Activated CD8-positive, alpha-beta memory T cell treated with anti-CD3 and anti-CD28 coated beads, Interleukin-2, amount 50 U/mL, for 4 hours (primary cell): ENCODE measurements at places on chromosomes 1 and 21.

DNA sequence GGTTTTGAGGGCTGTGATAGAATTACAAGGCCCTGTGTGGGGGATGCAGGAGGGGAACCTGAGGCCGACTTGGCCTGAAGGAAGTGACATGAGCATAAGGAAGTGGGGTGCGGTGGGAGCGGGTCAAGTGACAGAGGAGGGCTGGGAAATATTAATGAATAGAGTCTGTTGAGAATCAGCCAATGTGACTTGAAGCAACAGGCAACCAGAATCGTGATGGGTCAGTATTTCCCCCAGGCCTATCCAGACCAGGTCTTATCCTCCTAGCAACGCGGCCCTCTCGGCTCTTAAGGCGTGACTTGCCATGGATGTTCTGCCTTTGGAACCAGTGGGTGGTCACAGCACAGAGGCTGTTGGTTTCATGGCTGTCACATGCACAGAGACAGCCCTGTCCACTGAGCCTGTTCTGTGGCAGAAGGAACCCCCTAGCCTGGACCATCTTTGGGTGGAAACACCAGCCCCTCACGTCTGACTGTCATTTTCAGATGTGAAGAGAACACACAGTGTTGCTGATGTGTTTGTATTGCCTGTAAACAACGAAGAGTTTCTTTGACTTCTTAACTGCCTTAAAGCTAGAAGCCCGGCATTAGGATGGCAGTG is 468.8 kb downstream of the CAMTA1 start:
- no peak for DNase-seq

- DNase-seq, result no peak
These were observed 570.2 kb downstream of the DPYD start for GRCh38 chr1:97350662-97351061.

DNA sequence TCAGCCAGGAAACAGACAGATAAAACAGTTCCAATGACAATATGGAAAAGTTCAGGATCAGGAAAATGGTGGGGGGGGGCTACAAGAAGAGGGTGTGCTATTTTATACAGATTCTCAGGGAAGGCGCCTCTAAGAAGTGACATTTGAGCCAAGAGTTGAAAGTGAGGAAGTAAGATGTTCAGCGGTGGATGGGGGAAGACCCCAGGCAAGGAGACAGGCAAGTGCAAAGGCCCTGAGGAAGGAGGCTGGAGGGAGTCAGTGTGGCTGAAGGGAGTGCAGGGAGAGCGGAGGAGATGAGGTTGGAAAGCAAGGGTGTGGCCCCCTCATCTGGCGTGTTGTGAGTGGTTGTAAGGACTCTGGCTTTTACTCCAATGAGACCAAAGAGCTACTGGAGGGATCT is 8.4 kb upstream of the PDZK1IP1 start:
- no peak for DNase-seq

DNA sequence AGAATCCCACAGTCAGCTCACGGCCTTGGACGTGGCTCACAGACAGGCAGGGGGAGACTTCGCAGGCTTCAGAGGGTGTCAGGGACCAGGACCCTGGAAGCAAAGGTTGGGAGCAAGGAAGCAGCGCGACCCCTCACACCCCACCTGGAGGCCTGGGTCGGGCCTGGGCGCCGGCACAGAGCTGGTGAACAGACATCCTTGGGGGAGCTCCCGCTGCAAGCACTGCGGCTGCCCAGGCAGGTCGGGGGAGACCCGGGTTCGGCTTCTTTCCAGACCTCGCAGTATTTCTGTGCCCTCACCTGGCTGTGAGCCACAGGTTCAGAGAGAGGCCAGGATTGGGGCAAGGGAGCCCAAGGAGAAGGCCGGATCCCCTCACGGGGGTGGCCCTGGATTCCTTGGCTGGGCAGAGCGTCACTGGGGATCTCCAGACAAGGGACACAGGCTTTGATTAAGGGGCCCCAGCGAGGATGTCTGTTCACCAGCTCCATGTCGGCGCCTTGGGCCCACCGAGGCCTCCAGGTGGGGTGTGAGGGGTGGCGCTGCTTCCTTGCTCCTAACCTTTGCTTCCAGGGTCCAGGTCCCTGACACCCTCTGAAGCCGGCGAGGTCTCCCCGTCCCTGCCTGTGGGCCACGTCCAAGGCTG is 37.9 kb upstream of the TSPEAR start:
- DNase-seq, result no peak

- DNase-seq, result peak; percentile 29
These were observed at the start of gene ARHGEF16 for GRCh38 chr1:3453891-3454810. Gene ARHGEF16, plus strand, starts transcription at chr1:3454665. Its CDS starts 8,420 bp downstream, at chr1:3463085.

DNA sequence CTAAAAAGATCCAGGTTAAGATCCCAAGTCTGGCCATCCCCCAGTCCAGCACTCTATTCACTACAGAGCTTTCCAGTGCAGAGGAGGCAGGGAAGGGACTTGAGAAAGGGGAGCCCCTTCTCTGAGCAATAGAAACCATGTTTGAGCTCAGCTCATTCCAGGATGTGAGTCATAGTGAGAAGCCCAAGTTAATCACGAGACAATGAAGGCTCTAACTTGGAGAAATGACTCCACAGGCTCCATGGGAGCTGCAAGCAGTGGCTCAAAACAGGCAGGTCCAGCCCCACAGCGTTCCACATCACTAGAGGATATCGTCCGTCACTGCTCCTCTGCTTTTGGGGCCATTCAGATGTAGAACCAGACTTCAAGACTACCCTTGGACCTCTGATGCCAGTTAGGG is 59.1 kb downstream of the CAMK2N1 start:
- no peak for DNase-seq

DNA sequence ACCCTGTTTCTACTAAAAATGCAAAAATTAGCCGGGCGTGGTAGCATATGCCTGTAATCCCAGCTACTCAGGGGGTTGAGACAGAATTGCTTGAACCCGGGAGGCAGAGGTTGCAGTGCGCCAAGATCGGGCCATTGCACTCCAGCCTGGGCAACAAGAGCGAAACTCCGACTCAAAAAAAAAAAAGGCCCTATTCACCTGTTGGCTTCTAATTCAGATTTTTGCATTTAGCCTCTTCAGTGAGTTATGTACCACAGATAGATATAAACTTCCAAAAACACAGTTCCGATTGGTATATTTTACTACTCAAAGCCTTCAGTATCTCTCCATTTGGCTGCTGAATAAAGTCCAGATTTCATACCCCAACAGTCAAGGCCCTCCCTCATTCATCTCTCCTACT is 42.7 kb downstream of the POU2F1 start:
- no peak for DNase-seq
